ENCODE measurements at places on chromosomes 13 and 19.
A peak's percentile ranks its signal among the peaks of the same experiment; 100 is the strongest.

DNA sequence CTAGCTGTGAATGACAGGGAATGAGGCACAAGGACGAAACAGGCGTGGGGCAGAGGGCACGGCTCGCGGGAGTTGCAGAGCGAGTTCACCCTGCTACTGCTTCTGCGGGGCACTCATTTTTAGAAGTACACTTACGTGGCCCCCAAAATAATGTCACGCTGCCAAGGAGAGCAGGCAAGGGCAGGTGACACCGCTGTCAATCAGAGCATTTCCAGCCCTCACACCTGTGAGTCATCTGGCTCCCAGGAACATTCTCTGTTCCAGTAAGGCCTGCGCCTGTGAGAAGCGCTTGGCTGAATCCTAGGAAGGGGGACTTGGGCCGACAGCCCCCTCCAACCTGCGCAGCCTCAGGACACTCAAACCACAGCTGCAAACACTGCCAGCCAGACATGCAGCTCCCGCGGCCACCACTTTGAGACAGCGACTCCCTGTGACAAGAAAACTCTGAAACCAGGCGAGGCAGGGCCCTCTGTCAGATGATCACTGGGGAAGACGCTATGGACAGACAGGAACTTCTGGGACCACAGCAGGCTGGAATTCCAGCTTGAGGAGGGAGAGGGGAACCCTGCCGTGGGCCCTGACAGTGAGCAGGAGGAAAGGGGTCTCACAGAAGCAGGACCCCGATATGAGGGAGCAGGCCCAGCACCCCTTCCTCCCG, 12.7 kb downstream of the DOT1L start:
- no peak for DNase-seq

DNA sequence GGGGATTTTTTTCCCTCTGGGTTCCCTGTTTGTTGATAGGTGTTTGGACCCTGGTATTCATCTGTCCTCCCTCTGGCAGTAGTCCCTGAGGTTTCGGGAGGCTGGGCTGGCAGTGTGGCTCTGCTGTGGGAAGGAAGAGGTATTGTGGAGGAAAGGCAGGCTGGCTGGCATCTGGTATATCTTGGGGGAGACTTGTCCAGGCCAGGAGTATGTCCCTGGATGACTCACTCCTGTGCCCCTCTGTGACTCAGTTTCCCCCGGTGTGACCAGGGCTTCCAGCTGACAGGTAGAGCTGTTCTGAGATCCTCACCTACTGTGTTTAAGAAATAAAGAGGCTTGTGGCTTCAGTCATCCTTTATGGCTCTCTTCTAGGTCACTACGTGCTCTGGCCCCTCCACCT, 14.2 kb upstream of the ZNF492 start:
- DNase-seq = no peak

DNA sequence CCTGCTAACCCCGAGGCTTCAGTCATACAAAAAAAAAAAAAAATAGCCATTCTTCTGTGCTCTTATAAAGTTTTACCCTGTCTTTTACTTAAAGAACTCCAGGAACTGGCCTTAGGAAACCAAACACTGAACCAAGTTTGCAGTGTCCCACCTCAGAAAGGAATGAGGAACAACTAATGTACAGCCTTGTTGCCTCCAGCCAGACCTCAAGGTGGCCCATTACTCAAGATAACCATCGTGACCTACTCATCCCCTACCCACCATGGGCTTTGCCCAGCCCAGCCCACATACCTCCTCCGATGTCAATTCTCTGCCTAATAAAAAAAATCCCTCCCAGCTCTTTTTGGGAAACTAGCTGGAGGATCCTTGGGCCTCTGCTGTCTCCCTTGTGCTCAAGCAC, 133.2 kb downstream of the STARD13 start:
- no peak for DNase-seq

GRCh38 chr19:2387367-2388288, 27.6 kb downstream of the TMPRSS9 start:
- DNase-seq = no peak

GRCh38 chr13:100212904-100213553, 124.1 kb downstream of the PCCA start:
- DNase-seq = no peak

- DNase-seq = no peak
These were observed 1.8 kb upstream of the SIGLEC12 start for GRCh38 chr19:51503286-51503817.

GRCh38 chr13:71864094-71864985, 2.7 kb downstream of the DACH1 start:
- no peak for DNase-seq

DNA sequence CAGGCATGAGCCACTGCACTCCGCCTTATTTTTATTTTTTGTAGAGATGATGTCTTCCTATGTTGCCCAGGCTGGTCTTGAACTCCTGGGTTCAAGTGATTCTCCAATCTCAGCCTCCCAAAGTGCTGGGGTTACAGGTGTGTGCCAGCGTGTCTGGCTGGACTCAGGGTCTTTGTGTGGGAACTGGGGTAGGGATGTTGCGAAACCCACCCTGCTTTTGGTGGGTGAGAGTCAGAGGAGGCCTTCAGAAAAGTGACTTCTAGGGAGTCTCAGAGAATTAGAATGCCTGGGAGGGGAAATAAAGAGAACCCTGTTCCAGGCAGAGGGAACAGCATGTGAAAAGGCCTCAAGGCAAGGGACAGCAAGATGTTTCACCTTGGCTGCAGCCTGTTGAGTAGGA, 13.2 kb downstream of the TLE5 start:
- no peak for DNase-seq

- no peak for DNase-seq
These were observed 11.5 kb upstream of the MICU2 start for GRCh38 chr13:21615427-21615826.

GRCh38 chr13:24742294-24742693, 21.7 kb upstream of the RNF17 start:
- no peak for DNase-seq

DNA sequence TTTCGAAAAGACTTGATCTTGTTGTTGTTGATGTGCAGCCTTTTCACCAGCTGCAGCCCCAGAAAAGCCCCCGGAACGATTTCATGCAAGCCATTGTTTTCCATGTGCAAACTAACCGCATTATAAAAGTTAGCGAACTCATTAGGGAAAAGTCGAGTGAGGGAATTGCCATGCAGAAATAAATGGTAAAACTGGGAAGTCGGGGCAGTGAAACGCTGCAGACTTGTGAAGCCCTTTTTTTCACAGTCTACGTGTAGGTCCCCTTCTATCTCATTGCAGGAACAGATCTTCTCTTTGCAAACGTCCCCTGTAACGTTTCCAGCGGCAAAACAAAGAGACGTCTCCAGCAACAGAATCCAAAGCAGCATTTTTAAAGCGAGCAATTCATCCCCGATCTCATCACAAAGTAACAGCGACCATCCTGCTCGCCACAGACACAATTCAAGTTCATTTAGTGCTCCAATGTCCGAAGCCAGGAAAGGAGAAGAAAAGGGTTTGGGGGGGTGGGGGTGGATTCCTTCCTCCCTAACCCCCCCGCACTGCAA, 1.1 kb downstream of the SLITRK1 start:
- DNase-seq = no peak

GRCh38 chr19:50003810-50004419, 21.3 kb downstream of the VRK3 start:
- DNase-seq = peak; percentile 94

- DNase-seq = no peak
These were observed 93.3 kb upstream of the SLC15A1 start for GRCh38 chr13:98845742-98846141.

GRCh38 chr19:40392894-40393517, 3.0 kb upstream of the HIPK4 start:
- DNase-seq = no peak

GRCh38 chr13:33490461-33491327, 205.1 kb upstream of the STARD13 start:
- no peak for DNase-seq

- no peak for DNase-seq
These were observed 730 bp downstream of the NRTN start for GRCh38 chr19:5805462-5806132.

GRCh38 chr13:112651311-112651710, 38.5 kb upstream of the ATP11A start:
- DNase-seq = no peak

GRCh38 chr19:30669329-30670010, 297.3 kb downstream of the ZNF536 start:
- no peak for DNase-seq

- DNase-seq = peak; percentile 25
These were observed 6.3 kb downstream of the ERICH4 start for GRCh38 chr19:41449079-41449864.

DNA sequence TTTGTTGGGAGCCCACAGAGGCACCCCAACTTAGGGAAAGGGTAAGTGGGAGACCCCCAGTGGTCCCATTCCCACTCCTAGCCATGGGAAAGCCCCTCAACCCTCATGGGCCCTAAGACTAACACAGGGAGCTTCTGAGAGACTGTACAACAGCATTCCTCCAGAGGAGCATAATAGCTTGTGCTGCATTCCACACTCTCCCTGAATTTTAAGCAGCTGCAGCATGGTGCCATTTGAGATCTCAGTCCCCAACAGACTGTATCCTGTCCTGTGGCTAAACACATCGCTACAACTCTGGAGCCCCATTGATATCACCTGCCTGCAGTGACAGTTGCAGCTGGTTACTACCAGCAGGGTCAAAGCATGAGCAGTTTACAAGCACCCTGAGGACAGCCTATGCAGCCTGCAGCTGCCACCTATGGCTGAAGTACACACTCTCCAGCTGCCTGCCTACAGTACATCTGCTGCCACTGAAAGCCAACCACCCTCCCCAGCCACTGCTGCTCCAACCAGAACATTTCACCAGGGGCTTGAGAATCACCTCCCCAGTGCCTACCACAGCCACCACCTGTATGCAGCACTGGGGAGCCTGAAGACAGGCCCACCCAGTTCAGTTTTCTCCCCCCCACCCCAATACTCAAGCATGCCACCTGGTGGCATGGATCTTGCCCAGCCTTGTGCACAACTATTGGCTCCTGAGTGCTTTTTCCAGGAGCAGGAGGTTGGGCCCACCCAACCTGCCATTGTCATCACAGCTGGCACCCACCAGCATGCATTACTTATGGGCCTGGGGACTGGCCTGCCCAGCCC, 557.3 kb downstream of the GPC5 start:
- no peak for DNase-seq

- no peak for DNase-seq
These were observed 8.5 kb downstream of the ZNF430 start for GRCh38 chr19:21028969-21029268.

DNA sequence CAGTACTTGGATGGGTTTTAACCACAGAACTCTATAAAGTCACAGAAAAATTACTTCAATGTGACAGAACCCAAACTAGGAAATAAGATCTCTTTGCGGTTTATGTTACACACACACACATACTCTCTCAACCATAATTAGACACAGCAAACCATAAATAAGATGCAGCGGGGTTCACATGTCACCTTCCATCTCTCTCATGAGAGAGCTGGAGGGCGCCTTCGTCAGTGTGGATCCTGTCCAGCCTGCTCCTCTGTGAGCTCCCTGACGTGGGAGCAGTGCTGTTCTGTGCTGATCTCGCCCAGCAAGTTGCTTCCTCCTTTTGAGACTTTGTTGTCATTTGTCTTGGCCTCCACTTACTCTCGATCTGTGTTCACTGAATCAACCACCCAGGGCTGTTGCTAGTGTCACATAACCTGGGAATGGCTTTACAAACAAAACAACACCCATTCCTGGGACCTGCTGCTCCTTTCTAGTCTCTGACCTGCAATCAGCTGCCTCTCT, 204.9 kb upstream of the KL start:
- DNase-seq = no peak

DNA sequence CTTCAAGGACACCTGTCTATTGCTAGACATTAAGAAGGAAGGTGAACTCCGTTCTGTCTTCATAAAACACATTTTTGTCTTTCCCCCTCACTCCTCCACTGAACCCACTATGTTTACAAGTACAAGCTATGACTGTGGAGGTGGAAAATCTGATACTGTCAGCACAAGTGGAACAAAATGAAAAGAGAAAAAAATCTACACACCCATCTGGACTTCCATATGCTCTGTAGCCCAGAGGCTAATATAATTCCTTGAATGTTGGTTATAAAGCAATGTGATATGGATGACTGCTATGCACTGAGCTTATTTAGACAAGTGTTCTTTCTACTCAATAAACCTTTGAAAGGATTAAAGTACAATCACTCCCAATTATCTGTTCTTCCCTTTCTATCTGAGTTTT, 713.5 kb downstream of the DIAPH3 start:
- DNase-seq = no peak

- DNase-seq = peak; percentile 55
These were observed 9.8 kb upstream of the ZNF627 start for GRCh38 chr19:11587302-11587974.

DNA sequence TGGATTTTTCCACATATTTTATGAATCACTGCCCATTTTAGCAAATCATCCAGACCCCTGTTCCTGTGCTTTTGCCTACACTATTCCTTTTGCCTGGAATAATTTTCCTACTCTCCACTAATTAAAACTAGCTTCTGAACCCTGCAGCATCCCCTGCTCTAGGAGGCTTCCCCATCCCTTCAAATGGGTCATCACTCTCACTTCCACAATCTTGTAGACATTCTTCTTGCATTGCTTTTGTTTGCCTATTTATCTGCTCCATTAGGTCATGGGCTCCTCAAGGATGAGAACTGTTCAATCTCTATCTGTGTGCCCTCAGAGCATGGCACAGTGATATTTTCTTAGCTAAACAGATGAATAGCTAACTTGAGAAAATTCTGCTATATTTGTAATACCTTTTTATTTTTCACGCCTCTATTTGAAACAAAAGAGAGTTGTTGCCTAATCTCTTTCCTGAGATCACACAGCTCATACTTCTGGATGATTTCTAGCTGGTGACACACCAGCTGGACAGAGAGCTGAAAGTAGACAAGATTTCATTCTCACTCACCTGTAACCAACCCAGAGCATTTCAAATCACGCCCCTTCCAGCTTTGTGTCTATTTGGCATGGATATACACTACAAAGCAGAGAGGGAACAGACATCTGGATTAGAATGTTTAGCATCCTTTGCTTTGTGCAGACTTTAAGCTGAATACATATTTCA, 466.0 kb downstream of the FOXO1 start:
- DNase-seq = peak; percentile 60

GRCh38 chr13:85537601-85538000, 261.6 kb downstream of the SLITRK6 start:
- no peak for DNase-seq

GRCh38 chr19:1609103-1609396, 3.8 kb upstream of the UQCR11 start:
- no peak for DNase-seq

- DNase-seq = no peak
These were observed 47.8 kb downstream of the PEPD start for GRCh38 chr19:33473653-33474305.

DNA sequence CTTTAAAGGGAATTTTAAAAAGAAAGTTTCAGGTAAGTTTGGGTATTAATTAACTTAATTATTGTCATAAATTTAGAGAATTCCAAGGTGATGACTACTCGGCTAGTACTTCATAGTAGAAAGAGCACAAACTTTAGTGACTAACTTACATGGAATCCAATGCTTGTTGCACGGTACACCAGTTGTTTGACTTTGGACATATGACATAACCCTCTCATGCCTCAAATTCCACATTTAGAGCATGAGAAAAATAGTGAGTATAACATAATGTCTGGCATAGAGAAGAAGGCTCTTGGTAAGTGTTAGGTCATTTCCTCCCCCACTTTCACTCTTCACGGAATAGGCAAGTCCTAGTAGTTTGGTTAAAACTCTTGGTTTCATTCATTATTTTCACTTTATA, 1249.4 kb upstream of the SLC10A2 start:
- DNase-seq = peak; percentile 97

All from RCC 7860 (cell line).